ENCODE measurements at places on chromosomes 5 and 9.
A peak's percentile ranks its signal among the peaks of the same experiment; 100 is the strongest.

DNA sequence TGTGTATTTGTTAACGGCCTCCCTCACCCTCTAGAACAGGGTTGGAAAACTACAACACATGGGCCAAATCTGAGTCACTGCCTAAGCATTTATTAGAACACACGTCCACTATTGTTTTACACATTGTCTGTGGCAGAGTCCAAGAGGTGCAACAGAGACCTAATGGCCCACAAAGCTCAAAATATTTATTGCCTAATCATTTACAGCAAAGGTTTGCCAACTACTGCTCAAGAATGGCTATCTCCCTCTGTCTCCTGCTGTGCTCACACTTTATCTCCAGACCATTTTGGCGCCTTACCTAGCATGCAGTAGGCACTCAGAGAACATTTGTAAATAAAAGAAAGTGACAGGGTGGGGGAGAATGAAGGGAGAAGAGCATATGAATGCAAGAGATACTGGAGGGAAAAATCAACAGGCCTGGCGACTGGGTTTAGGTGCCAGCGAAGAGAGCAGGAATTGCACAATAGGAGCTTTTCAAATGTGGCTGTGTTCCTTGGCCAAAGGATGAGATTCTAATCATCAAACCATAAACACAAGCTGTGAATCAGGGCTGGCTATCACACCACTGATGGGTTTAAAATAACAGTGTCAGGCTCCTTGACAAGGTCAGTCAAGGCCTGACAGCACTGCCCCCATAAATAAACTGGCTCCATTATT, 80.3 kb downstream of the EPB41L4A start:
- DNase-seq: peak; percentile 63

DNA sequence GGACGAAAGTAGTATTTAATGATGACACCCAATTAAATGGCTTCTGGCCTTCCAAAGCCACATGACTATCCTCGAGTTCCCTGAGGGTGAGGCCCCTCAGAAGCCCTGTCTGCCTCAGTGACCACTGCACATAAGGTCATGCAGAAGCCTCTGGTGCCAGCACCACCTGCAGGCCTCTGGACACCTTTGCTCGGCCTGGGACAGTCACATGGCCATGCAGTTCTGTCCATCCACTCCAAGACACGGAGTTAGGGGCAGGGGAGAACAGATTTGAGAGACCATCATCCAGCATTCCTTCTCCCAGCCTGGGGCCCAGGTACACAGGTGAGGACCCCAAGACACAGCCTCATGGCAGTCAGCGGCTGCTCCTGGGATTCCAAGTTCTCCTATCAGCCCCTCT, 145.0 kb downstream of the ROR2 start:
- DNase-seq: no peak

GRCh38 chr9:88280816-88281382, 107.3 kb upstream of the SPIN1 start:
- DNase-seq: peak; percentile 35

DNA sequence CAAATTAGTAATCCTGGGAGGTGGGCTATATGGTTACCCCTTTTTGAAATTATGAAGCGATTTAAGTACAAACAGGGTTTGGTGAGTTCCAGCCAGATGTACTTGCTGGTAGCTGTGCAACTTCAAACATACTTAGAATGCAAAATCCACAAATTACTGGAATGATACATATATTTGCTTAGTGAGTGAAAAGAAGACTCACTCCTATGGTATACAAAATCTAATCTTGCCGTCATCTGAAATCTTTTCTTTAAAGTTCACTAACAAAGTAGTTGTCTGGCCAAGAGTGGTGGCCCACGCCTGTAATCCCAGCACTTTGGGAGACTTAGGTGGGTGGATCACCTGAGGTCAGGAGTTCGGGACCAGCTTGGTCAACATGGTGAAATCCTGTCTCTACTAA, 64.9 kb upstream of the TJP2 start:
- no peak for DNase-seq

DNA sequence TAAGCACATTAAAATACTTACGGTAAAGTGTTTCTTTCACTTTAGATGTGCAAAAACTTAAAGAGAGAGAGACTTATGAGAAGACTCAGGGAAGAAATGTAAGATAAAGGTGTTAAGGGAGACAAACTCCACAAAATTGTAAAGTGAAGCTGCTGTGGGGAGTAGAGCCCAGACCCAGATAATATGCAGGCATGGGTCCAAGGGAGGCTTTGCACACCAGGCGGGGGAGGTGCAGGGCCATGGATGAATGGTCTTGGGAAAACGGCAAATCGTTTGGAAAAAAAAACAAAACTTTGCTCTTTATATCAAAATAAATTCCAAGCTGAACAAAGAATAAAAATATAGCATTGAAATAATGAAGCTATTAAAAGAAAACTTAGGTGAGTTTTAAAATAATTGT, 9.1 kb downstream of the SYK start:
- no peak for DNase-seq

GRCh38 chr9:7656636-7657035, 142.9 kb downstream of the DMAC1 start:
- DNase-seq: peak; percentile 32

DNA sequence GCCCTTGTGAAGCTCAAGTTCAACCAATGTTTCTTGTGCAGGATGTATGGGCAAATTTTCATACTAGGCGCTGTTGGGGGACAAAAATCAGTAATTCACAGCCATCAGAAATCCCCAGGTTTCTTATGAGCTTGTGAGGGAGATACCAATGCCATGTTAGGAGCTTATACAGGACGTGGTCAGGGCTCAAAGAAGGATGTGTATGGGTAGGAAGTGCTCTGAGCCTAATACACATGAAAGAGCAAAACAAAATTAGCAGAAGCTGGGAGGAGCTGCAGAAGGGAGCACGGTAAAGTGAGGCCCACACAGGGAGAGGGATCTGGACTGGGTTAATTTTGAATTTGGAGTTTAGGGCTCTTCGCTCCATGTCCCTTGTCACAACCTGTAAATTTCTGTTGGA, 114.6 kb upstream of the MAP3K1 start:
- DNase-seq: no peak

- no peak for DNase-seq
Measured at GRCh38 chr9:106482733-106483132, 380.2 kb upstream of the ZNF462 start.

- peak; percentile 9 for DNase-seq
Measured at GRCh38 chr5:106171708-106172107, 1499.0 kb downstream of the EFNA5 start.

- no peak for DNase-seq
Measured at GRCh38 chr9:128972956-128973355, 25.5 kb downstream of the NUP188 start.

DNA sequence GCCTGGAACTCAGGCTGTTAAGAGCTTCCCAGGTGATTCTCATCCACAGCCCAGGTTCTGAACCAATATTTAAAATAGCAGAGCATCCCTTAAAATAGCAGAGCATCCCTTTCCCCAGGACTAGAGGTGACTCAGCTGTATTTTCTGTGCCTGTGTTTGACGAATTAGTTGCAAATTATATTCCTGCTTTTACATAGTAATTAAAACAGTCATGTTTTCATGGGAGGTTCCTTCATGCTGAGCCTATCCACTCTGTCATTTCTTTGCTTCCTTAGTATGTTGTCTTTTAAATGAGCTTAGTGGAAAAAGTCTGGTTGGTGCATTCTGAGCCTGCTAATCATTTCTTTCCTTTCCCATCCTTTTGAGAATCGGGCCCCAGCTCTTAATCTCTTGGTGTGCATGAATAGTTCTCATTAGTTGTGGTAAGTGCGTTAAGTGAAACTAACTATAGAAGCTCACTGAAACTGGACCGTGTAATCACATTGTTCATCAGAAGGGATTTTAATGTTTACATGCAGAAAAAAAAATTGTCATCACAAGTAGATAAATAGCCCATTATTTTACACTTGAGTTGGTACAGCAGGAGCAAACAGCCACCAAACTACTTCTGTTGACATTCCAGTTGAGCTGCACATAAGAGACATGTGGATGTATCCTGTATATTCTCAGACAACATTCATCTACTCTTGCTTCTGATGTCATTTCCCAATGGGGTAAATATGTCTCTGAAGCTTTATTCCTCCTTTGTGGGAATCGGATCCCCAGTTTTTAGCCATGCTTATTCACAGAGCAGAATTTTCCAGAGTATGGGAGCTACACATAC, 596.9 kb upstream of the WWC1 start:
- no peak for DNase-seq

- no peak for DNase-seq
Measured at GRCh38 chr9:135073081-135073740, 14.3 kb upstream of the OLFM1 start.

DNA sequence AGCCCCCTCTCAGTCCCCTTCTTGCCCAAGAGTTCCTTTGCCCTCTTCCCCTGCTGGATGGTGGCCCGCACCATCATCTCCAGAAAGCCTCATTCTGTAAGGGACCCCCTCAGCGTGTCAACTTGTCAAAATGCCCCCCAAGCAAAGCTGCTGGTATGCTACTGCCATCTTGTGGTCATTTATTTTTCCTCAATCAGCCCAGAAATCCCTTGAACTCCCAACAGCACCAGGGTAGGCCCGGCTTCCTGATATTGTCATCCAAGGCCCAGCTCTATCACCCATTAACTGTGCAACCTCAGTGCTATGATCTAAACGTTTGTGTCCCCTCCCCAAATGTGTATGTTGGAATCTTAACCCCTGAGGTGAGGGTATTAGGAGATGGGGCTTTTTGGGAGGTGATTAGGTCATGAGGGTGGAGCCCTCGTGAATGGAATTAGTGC, 53.2 kb upstream of the FBXW11 start:
- DNase-seq: peak; percentile 35

DNA sequence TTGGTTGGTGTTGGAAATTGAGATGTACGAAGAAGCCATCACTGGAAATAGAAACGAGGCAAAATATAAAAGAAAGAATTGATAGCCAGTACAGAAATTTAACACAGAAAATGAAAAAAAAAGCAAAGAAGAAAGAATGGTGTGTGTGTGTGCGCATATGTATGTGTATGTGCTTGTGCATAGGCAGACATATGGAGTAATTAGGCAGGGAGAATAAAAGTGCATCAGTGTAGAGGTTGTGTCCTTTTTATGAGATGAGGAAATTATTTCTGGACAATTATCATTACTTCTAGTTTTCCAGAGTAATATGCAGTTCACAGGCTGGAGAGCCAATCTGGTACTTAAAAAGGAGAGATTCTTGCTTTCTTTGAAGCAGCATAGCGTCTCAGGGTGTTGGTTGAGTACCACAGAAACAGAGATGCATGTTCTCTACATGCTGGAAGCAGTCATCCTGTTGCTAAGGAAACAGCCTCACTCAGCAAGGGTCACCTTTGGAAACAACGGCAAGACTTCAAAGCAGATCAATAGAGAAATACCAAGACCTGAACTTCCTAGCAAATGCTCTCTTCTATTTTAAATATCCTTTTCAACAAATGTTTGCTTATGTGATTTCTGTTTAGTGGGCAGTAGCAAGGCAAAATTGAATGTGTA, 172.7 kb downstream of the TAF11L14 start:
- DNase-seq: no peak

DNA sequence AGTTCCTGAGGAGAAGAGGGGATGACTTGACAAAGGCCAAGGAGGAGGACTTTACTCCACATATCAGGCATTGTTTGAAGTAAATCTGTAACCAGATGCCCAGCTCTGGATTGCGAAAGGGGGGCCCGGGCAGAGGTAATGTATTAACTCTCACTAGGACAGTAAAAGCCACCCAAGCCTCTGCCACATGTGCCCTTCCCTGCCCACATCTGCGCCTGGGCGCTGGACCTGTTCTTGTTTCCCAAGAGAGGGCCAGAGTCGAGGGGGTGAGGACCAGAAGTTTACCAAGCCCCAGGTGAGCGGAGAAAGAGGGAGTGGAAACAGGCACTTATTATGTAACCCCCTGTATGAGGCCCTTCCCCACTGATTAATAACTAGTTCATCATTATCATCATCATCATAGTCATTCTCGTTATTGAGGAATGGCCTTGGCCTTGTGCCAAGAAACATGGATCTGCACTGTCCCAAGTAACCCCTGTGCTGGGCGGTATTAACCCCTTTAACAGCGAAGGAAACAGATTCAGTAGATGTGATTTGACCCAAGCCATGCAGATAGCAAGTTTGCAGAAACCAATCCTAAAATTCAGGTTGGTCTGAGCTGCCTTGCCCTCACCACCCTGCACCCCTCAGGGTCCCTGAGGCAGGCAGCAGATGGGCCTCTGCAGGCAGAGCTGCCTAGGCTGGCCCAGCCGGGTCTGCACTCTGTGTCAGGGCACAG, at the start of gene SLC23A1:
Gene SLC23A1 (minus strand): TSS at position 23 of the 718 bp plus-strand sequence. CDS start 44 bp downstream, outside the sequence.
- no peak for DNase-seq

DNA sequence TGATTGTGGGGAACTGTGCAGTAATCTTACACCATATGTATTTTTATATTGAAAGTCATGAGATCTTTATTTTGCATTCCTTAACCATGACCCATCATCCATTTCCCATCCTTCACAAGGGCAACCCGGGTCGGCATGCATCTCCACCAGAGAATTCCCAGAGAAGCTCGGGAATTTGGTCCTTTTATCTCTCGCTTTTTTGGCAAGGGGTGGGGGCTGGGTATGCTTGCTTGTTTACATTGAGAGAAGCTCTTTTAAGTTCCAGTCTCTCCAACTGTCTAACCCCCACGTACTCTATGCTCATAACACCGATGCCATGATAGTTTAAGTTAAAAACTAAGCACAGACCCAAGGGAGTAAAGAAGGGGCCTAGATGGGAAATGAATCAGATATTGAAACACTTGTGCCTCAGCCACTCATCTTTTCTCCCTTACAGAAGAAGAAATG, 109.9 kb upstream of the NFIB start:
- peak; percentile 29 for DNase-seq

DNA sequence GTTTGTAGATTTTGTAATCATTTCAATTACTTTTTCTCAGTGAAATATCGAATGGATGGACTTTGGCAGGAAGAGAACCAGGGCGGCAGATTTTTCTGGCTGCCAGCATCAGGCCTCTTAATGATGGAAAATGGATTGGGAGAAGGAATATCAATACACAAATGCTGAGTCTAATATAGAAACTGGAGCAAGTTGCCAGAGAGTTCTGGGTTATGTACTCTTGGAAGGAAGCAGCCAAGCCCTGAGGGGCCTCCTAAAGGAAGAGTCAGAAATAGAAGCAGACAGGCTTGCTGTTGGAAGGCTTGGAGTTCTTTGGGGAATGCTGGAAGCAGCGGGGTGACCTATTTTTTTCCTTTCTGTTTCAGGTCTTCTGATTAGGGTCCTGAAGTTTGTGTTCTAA, 428.6 kb downstream of the DMAC1 start:
- no peak for DNase-seq

- no peak for DNase-seq
Measured at GRCh38 chr5:54844905-54845566, 140.4 kb downstream of the ESM1 start.

GRCh38 chr9:30732060-30732459, 1652.4 kb upstream of the ACO1 start:
- no peak for DNase-seq

Data from urothelium cell line (cell line).